ENCODE measurements at places on chromosomes 1 and 21.

DNA sequence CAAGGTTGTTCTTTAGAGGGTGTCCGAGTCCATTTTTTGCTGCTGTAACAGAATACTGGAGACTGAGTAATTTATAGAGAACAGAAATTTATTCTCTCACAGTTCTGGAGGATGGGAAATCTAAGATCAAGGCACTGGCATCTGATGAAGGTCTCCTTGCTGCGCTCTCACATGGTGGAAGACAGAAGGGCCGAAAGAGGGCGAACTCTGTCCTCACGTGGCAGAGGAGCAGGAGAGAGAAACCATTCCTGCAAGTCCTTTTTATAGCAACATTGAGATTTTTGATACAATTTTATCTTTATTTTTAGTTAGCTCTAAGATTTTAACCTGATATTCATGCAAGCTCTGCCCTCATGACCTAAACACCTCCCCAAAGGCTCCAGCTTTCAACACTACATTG lies 48.3 kb downstream of the ATG4C start:
- DNase-seq: no peak

GRCh38 chr1:67459068-67459467 lies 28.9 kb upstream of the SERBP1 start:
- no peak for DNase-seq

GRCh38 chr1:70079546-70079945 lies 125.8 kb downstream of the LRRC40 start:
- no peak for DNase-seq

DNA sequence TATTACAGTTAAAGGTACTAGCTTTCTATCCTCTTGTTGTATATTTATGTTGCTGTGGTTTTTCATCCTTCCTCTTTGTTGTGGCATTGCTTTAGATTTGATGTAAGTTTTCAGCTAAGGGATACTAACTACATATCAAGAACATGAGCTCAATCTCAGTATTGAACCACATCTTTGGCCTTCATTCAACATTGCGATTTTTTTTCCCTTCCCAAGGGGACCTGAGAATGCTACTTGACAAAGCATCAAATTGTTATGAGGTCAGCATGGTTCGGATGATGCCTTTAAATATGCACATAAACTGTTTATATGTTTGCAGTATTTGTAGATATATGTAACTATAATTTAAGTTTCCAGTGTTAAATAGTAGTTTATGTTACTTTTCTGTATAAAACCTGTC lies 31.7 kb upstream of the GPR88 start:
- DNase-seq: no peak

DNA sequence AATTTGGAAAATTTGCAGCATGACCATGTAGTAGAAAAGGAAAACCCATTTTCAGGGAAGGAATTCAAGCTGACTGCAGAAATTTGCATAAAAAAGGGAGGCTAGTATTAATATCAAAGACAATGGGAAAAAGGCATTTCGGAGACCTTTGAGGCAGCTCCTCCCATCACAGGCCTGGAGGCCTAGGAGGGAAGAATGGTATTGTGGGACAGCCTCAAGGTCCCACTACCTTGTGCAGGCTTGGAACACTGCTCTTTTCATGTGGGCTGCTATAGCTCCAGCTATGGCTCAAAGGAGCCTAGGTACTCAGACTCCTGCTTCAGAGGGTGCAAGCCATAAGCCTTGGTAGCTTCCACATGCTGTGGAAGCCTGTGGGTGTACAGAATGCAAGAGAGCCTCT lies 139.3 kb downstream of the C1orf94 start:
- no peak for DNase-seq

DNA sequence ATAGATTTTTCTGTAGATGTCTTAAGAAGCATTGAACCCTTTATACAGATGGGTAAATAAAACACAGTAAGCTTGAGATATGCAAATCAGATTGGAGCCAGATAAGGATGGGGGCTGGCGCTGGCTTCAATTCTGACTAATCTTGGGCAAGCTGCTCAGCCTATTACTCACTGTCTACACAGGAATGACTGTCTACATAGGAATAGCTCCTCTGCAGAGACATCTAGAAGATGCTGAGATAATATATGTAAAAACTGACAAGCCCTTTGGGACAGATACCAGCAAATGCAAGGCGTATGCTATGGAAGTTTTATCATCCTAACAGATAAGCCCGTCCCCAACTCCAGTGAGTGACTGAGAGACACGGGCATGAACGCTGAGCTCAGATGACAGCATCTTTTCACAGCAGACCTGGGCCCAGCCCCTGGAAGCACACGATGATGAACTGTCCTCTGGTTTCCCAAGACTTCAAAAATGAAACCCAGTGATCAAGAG lies 1.7 kb downstream of the CLDN14 start:
- DNase-seq: peak; percentile 85

DNA sequence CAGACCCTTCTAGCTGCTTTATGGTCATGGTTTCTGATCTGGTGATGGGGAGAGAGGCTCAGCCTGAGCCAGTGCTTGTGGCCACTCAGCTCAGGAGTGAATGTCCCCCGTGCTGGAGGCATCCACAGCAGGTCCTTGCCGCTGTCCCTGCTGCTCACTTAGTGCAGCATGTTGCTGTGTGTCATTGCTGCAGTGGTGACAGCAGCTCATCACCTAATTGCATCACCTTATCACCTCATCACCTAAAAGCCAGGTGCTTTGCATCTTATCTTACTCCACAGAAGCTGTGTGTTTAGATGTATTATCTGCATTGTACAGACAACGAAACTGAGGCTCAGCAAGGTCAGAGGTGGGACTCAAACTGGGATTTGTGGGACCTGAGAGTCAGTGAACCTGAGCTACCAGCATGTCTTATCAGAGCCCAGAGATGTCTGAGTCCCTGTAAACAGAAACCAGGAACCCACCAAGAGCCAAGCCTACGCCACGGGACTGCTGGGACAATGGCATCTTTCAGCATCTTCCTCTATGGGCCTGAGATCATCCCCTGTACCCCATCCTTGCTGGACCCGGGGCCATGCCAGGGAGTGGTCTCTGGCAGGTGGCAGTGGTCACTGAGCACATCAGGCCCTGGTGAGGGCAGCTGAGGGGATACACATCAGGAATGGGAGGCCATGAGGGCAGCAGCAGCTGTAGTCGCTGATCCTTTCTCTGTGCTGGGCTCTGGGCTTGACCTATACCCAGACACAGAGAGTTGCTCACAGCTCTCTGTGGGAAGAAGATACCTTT lies 6.5 kb downstream of the PODN start:
- peak; percentile 43 for DNase-seq

DNA sequence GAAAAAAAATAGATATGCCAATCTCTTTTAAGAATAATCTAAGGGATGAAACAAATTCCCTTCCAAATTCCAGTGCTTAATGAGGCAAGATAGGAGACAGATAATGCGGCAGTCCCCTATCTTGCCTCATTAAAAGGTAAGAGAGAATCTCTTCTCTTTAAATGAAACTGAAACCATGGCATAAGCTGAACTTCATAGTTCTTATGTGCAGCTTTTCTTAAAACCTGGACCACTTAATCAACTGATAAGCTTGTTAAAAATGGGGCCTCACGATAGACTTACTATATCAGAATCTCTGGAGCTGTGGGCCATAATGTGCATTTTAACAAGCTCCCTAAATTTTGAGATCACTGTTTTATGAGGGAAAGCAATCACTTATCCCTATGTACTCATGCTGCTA lies 79.2 kb downstream of the NIBAN1 start:
- DNase-seq: no peak

DNA sequence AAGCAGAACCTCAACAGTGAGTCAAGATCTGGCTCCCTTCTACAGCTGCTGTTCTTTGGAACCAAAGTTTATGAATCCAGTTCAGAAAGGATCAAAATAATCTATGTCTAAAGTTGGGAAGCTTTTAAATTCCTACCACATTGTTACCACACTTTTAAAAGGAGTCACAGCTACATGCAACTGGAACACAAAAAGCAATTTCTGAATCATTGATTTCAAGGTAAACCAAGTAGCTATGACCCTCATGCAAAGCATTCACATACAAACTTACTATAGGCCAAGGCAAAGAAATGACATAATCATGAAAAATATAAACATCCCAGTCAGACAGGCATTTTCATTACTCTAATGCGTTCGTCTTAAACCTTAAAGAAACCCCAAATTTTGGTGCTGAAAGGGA lies 3.5 kb downstream of the SIPA1L2 start:
- DNase-seq: no peak

- DNase-seq: no peak
Measured at GRCh38 chr1:166999500-167000055, 10.5 kb downstream of the MAEL start.

DNA sequence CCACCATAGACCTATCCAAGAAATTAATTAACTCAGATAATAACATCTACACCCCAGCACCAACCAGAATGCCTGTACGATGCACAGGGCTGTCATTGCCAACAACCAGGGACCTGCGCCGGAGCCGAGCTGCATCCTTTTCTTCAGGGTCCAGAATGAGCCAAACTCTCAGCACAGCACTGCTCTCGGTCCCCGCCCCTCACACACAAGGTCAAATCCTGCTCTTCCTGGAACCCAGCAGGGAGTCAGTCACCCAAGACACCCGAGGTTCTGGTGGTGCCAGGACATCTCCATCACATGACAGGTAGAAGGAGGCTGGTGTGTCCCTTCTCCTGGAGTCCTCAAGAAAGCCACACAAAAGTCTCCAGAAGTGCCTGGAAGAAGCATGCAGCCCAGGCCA lies 31.9 kb downstream of the NPHP4 start:
- DNase-seq: no peak

- DNase-seq: no peak
Measured at GRCh38 chr1:19372602-19373001, 60.5 kb downstream of the SLC66A1 start.

GRCh38 chr1:156796340-156797097 lies 20.1 kb downstream of the SH2D2A start:
- DNase-seq: no peak

DNA sequence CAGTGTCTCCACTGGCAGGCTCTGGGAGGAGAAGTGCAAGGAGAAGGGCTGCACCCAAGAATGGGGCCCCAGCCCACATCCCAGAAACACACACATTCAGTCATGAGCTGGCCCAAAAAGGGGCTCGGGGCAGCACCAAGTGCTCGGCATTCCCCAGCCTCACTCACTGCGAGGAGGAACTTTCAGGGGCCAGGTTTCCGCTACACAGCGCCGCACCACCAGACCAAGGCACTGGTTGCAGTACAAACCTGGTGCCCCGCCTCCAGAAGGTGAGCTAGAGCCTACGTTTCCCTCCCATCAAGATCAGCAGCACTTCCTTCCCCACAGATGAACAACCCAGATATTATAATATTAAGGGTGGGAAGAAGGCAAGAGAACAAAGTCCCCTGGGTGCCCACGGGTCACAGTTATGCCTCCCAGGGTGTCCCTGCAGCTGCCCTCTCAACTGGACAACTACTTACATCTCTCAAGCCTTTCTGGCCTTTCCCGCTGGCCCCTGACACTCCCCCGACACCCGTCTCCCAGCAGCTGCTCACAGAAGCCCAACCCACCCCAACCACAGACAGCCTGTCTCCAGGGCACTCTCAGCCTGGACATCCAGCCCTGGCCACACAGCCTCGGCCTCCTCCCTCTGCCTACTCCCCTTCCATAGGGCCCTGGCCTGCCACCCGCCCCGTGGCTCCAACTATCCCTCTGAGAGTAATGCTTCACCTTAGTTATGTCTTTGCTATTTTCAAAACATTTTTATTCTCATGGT lies 3.8 kb downstream of the PBXIP1 start:
- no peak for DNase-seq

DNA sequence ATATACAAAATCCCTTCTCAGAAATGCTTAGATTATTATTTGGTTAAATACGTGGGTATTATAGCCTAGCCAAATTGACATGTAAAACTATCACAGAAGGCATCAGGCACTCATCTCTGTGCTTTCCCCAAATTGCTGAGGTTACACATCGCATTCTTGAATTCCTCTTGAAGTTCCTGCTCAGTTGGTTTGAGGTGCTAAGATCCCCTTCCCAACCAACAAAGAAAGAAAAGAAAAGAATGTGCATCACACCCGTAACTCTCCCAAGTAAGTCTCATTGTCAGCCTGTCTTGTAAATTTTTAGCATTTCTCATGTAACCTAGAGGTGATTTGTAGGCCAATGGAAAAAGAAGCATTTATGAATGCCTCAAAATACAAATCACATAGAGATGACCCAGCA lies 539.2 kb upstream of the PRMT6 start:
- DNase-seq: no peak

GRCh38 chr1:41860214-41860613 lies 58.5 kb downstream of the HIVEP3 start:
- no peak for DNase-seq

DNA sequence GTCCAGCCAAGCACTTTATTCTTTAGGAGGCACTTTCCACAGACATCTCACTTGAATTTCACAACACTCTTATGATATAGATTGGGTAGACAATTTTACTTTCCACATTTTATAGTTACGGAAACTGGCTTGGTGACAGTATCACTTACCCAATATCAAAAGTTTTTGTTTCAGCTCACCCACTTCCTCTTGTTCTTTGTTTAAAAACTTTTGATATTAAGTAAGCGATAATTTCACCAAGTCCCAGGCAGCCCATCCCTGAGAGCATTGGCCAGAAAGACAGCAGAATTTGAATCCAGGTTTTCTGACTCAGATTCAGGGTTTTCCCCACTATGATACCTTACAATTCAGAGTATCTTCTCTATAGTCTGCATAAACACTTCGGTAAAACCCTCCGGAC lies 60.0 kb downstream of the LRIG2 start:
- no peak for DNase-seq

DNA sequence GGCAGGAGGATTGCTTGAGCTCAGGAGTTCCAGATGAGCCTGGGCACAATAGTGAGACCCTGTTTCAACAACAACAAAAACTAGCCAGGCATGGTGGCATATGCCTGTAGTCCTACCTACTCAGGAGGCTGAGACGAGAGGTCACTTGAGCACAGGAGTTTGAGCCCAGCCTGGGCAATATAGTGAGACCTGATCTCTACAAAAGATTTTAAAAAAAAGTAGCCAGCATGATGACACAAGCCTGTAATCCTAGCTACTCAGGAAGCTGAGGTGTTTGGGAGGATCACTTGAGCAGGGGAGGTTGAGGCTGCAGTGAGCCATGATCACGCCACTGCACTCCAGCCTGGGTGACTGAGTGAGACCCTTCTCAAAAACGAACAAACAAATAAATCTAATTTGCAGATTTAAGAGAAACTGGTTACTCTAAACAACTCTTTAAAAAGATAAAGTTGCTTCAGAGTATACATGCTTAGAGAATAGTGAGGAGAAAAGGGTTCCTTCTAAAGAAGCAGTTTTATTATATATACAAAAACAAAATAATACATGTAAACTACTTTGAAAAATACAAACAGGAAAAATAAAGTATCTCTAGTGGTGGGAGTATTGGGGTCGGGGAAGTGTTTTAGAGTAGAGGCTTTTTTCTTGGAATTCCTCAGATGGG lies 88.4 kb downstream of the ADCY10 start:
- DNase-seq: no peak

GRCh38 chr1:57013522-57013921 lies 47.7 kb upstream of the C8B start:
- DNase-seq: no peak

DNA sequence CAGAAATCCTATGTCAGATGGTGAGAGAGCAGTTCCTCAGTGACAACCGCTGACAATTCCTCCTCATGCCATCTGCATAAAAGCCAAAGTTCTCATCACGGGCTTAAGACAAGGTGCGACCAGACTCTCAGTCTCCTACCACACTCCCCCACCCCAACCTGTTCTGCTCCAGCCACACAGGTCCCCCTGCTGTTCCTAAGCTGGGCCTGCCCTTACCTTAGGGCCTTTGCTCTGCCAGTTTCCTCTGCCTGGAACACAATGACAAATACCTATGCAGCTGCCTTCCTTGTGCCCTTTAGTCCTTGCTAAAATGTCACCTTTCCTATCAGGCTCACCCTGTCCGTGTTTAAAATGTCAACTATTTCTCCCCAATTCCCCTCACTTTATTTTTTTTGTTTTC lies 382.2 kb downstream of the NTNG1 start:
- no peak for DNase-seq

- DNase-seq: no peak
Measured at GRCh38 chr1:169250795-169251194, 116.8 kb downstream of the NME7 start.

Data from islet precursor cell (in vitro differentiated cells).